ENCODE measurements at places on chromosomes 3 and 15. TPM values are rescaled to one million over a fixed set of nuclear protein-coding genes. Genes with fewer than 3 reads are reported as not detected.
A peak's percentile ranks its signal among the peaks of the same experiment; 100 is the strongest.

Gene CPLX3
- 127 TPM for polyA plus RNA-seq

- H3K36me3 ChIP-seq, result no peaks in the 10 kb centered on the region
- DNase-seq, result no peak
- no peaks in the 10 kb centered on the region for H3K4me1 ChIP-seq
- no peak overlapping the region for H3K4me3 ChIP-seq
- no peaks in the 10 kb centered on the region for H3K27me3 ChIP-seq
These were observed 122.6 kb downstream of the EPHB1 start for GRCh38 chr3:134917631-134918030.

Gene PLCB2
- polyA plus RNA-seq, result 190 TPM

Gene GCNT3
- 0.22 TPM for polyA plus RNA-seq

- no peak for DNase-seq
- no peak overlapping the region for H3K27ac ChIP-seq
- H3K27me3 ChIP-seq, result no peaks in the 10 kb centered on the region
- no peaks in the 10 kb centered on the region for H3K36me3 ChIP-seq
- no peaks in the 10 kb centered on the region for H3K4me1 ChIP-seq
- no peak overlapping the region for H3K4me3 ChIP-seq
These were observed 78.7 kb upstream of the TGFBR2 start for GRCh38 chr3:30527720-30528119.

- H3K4me3 ChIP-seq, result peak overlapping the region; percentile 24
- no peaks in the 10 kb centered on the region for H3K27me3 ChIP-seq
- no peaks in the 10 kb centered on the region for H3K36me3 ChIP-seq
- no peaks in the 10 kb centered on the region for H3K4me1 ChIP-seq
- H3K27ac ChIP-seq, result no peak overlapping the region
These were observed 30.4 kb downstream of the ZNF662 start for GRCh38 chr3:42936157-42936981.

- H3K4me3 ChIP-seq, result peak overlapping the region; percentile 45
- DNase-seq, result peak; percentile 97
- H3K27me3 ChIP-seq, result no peaks in the 10 kb centered on the region
- peaks cover 5% of the 10 kb centered on the region for H3K36me3 ChIP-seq
These were observed 7.3 kb upstream of the NRROS start for GRCh38 chr3:196632046-196632751.

Gene CD200
- 4.5 TPM for polyA plus RNA-seq

DNA sequence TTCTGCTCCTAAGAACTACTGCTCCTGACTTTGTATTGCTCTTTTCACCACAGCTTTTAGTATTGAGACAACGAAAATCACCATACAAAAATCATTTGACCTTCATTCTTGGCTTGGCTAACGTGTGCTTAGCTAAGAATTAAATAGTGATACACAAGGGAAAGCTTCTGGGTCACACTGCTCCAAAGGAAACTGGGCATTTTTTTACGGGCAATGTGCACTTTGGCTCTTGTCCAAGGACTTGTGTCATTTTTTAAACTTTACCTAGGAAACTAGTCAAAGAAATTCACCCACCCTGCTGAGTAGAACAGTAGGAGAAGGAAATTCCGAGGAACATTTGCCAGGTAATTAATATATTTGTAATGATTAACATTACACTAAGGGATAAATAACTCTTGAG is 19.8 kb downstream of the WDR72 start:
- H3K4me1 ChIP-seq, result no peaks in the 10 kb centered on the region
- H3K27me3 ChIP-seq, result peaks cover 6% of the 10 kb centered on the region
- H3K27ac ChIP-seq, result no peak overlapping the region
- no peaks in the 10 kb centered on the region for H3K36me3 ChIP-seq
- H3K4me3 ChIP-seq, result no peak overlapping the region

DNA sequence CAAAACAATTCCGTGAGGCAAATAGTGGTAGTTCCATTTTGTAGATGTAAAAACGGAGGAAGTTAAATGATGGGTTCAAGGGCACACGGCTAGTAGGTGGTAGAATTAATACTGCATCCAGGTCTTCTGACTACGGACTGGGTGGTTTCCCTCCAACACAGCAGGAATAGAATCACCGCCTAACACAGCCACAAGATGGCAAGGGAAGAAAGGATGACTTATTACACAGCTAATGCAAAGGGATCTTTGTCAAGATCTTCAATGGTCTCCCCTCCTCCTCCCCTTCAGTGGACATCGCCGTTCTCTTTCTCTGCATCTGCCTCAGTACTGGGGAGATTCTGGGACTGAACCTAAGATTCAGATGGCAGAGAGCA is 524 bp upstream of the TOPBP1 start:
- peaks cover 19% of the 10 kb centered on the region for H3K4me1 ChIP-seq
- no peaks in the 10 kb centered on the region for H3K27me3 ChIP-seq
- peak overlapping the region; percentile 94 for H3K4me3 ChIP-seq

DNA sequence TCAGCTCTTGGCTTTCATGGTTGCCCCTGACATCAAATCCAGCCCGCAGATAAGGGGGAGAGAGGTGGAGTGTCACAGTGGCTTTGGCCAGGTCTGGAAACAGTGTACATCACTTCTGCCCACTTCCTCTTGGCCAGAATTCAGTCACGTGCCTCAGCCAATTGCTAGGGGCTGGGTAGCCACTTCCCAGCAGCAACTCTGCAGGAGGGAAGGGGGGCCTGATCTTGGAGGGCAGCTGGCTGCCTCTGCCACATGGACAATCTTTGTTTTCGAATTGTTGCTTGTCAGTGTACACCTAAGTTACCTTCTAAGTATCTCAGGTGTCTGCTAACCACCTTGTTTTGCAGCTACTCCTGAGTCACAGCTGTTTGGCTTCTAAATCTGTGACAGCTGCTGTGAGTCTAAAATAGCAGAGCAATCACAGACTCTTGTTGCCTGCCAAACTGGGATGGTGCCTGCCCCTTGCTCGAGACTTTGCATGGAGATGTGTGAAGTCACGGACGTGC is 41.0 kb upstream of the LIMD1 start:
- no peaks in the 10 kb centered on the region for H3K27me3 ChIP-seq
- no peak overlapping the region for H3K4me3 ChIP-seq
- H3K4me1 ChIP-seq, result peaks cover 12% of the 10 kb centered on the region

Gene GOLGA6L22
- not detected for polyA plus RNA-seq

DNA sequence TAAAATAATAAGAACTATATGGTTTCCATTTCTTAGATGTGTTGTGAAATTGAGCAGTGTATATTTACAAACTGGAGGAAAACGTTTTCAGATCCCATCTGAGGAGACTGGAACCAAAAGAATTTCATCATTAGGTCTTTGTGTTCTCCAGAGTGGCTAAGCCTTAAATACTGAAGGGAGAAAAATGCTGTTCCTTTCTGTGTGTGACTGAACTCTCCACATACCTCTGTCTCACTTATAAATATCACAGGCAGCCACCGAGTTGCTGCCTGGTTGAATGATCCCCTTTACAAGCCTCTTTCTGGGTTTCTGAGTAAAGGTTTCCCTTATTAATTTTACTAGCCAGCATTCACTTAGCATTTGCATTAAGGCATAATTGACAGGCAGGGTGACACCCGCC is 913.9 kb upstream of the NR2F2 start:
- H3K4me1 ChIP-seq, result no peaks in the 10 kb centered on the region
- no peak overlapping the region for H3K27ac ChIP-seq
- H3K4me3 ChIP-seq, result no peak overlapping the region
- no peaks in the 10 kb centered on the region for H3K36me3 ChIP-seq
- H3K27me3 ChIP-seq, result no peaks in the 10 kb centered on the region

- H3K4me1 ChIP-seq, result no peaks in the 10 kb centered on the region
- no peak overlapping the region for H3K4me3 ChIP-seq
- H3K27me3 ChIP-seq, result no peaks in the 10 kb centered on the region
- H3K36me3 ChIP-seq, result no peaks in the 10 kb centered on the region
These were observed 8.3 kb downstream of the POMGNT2 start for GRCh38 chr3:43097400-43098080.
